Karpas-422 (cell line): ENCODE measurements at places on chromosomes 13 and 19. TPM values are rescaled to one million over a fixed set of nuclear protein-coding genes. Genes with fewer than 3 reads are reported as not detected.

Gene ZNF486
- total RNA-seq, result 9.5 and 12.3 TPM in 2 replicates

Gene SHISA7
- total RNA-seq, result not detected in 2 replicates

- no peak for DNase-seq
Measured at GRCh38 chr13:59745392-59745788, 418.3 kb downstream of the DIAPH3 start.

- DNase-seq, result no peak
Measured at GRCh38 chr13:82636119-82636518, 1246.2 kb downstream of the SLITRK1 start.

DNA sequence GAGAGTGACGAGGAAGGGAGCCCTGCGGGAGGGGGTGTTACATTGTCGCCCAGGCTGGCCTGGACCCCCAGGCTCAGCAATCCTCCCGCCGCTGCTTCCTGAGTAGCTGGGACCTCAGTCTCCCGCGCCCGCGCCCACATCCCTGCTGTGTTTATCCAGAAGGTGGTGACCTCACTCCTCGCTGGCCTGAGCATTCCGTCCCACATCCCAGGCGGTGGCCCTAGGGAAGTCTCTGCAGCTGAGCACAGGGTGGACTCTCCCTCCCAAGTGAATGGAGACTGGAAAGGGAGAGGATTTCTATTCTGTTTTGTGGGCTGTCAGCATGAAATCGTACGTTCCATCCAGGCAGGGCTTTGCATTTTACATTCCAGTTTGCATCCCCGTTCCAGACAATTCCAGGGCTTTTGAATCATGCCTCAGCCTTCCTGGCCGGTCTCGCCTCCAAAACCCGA lies 401 bp upstream of the ZNF765 start:
- DNase-seq, result peak; percentile 40

GRCh38 chr13:47396915-47397314 lies 500.1 kb upstream of the HTR2A start:
- no peak for DNase-seq

Gene REX1BD
- total RNA-seq, result 45.7 and 76.8 TPM in 2 replicates

GRCh38 chr13:50893211-50893852 lies 16.3 kb upstream of the RNASEH2B start:
- DNase-seq, result no peak

Gene CRLF1
- total RNA-seq, result 3.0 TPM in 1 of 2 replicates, not detected in the other

Gene ZNF442
- 2.1 and 6.3 TPM in 2 replicates for total RNA-seq

Gene TEX30
- total RNA-seq, result 10.7 and 25.6 TPM in 2 replicates

DNA sequence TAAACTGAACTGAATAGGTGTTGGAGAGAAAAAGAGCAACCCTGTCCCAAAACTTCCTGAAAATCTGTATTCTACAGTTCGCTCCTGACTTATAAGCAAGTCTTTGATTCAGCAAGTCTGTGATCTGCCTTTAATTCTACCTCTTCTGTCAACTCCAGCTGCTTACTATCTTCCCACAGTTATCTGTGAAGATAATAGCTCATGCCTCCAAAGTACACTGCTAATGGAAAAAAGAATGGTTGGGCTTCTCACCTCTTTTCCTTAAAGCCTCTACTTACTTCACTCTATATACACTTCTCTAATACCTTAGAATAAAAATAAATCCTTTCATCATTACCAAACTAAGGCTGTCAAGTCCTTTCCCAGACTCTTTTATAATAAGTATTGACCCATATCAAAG lies 391.5 kb upstream of the MIR17HG start:
- no peak for DNase-seq

- DNase-seq, result peak; percentile 94
Measured at GRCh38 chr13:110471833-110472162, 89.7 kb downstream of the RAB20 start.

GRCh38 chr13:42494157-42494556 lies 79.8 kb upstream of the TNFSF11 start:
- DNase-seq, result no peak

DNA sequence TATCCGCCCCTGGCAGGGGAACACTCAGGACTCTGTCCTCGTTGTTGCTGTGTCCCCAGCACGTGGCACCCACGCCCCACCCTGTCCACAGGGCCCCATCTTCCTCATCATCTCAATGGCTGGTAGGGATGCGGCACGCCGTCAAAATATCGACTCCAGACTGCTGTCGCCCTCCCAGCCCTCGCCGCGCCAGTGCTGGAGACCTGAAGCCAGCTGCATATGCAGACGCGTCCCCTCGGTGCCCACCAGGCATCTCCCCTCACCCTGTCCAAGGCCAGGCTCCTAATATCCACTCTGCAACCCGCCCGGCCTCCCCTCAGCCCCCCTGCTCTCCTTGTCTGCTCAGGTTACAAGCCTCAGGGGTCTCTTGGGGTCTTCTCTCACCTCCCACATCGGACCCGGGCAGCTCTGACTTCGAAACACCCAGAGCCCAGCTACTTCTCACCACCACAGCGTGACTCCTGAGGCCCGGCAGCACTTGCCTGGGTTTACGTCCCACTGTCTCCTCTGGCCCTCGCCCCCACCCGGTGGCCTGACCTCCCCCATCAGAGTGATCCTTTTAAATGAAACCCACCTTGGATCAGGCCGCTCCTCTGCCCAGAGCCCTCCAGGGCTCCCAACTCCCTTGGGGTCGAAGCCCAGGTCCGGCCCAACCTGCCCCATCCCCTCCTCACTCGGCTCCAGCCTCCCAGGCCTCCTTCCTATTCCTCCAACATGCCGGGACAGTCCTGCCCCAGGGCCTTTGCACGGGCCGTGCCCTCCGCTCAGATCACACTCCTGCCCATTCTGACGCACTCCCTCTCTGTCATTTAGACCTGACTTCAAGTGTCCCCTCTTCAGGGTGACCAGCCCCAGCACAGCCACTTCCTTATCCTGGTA lies 12.5 kb downstream of the PLIN4 start:
- DNase-seq, result no peak

Gene BBC3
- total RNA-seq, result 4.0 and 8.9 TPM in 2 replicates

GRCh38 chr19:7639863-7640348 lies 3.0 kb downstream of the STXBP2 start:
- no peak for DNase-seq

DNA sequence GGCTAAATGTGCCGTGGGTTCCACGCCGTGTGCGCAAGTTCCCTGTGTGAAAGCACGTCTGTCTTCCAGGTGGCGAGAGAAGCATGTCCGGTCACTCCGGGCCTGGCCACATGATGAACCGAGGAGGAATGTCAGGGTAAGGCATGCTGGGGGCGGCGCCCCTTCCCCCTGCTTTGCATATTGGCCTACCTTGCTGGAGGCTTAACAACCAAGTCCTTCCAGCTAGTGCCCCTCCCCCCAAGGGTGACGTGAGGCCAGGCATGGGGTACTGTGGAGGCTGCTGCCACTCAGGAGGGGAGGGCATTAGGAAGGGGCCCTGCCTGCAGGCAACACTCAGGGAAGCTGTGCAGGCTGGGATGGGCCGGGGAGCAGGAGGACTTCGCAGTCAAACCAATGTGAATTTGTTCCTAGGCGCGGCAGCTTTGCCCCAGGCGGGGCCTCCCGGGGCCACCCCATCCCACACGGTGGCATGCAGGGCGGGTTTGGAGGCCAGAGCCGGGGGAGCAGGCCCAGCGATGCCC lies 12.5 kb downstream of the MICOS13 start:
- no peak for DNase-seq

GRCh38 chr13:37534181-37534580 lies 64.4 kb downstream of the POSTN start:
- no peak for DNase-seq

- DNase-seq, result no peak
Measured at GRCh38 chr13:49927755-49928154, 8.4 kb downstream of the SPRYD7 start.
